ENCODE measurements at places on chromosomes 16 and 17. TPM values are rescaled to one million over a fixed set of nuclear protein-coding genes. Genes with fewer than 3 reads are reported as not detected.
A peak's percentile ranks its signal among the peaks of the same experiment; 100 is the strongest.

- no peak for DNase-seq
Observed at GRCh38 chr16:81678326-81679095, 100.6 kb upstream of the PLCG2 start.

GRCh38 chr17:47363171-47363570 lies 39.4 kb downstream of the EFCAB13 start:
- no peak for DNase-seq

- no peak for DNase-seq
Observed at GRCh38 chr17:13204607-13205237, 186.9 kb upstream of the ELAC2 start.

GRCh38 chr16:65668064-65668595 lies 546.3 kb upstream of the CDH11 start:
- no peak for DNase-seq

- DNase-seq: peak; percentile 66
Observed at GRCh38 chr17:3913531-3914311, 2.5 kb downstream of the P2RX1 start.

GRCh38 chr17:77935121-77935571 lies 23.4 kb upstream of the TNRC6C start:
- no peak for DNase-seq

DNA sequence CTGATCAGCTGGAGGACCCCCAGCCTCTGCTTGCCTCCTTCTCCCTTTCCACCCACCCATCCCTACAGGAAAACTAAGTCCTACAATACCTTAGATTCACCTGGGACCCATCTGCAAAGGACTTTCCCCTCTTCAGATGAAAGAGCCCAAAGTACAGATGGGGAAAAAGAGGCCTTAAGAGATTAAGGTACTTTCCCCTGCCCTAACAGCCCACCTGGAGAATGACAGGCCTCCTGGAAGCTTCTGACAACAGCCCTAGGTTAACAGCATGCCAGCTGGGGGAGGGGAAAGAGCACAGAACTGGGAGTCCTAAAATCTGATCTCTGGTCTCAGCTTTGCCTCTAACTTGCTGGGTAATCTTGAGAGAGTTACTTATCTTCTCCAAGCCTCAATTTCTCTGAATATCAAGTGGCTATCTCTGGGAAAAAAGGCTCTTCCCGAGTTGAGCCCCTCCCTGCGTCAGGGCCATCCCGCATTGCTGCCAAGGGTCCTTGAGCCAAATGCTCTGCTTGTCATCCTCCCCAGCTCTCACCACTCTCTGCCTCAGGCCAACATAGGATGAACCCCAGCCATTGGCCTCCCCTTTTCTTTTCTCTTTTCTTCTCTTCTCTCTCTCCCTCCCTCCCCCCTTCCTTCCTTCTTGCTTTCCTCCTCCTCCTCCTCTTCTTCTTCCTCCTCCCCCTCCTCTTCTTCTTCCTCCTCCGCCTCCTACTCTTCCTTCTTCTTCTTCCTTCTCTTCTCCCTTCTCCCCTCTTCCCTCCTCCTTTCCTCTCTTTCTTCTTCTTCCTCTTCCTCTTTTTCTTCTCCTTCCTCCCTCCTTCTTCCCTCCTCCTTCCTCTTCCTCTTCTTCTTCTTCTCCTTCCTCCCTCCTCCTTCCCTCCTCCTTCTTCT lies 22.5 kb upstream of the SP6 start:
- DNase-seq: no peak

PDIA2 gene
- not detected for polyA plus RNA-seq

BAHCC1 gene
- polyA plus RNA-seq: not detected

NPIPB4 gene
- 5.2 TPM for polyA plus RNA-seq

GRAPL gene
- 1.6 TPM for polyA plus RNA-seq

ITPRIPL2 gene
- polyA plus RNA-seq: 0.18 TPM

TBC1D26 gene
- polyA plus RNA-seq: not detected
